ENCODE measurements at places on chromosomes 4 and X.

- H3K4me1 ChIP-seq, result peaks cover 4% of the 10 kb centered on the region
- H3K27me3 ChIP-seq, result no peaks in the 10 kb centered on the region
- DNase-seq, result no peak
- H3K4me3 ChIP-seq, result no peak overlapping the region
- H3K36me3 ChIP-seq, result no peaks in the 10 kb centered on the region
Measured at GRCh38 chr4:174156239-174156826, 127.1 kb downstream of the FBXO8 start.

GRCh38 chr4:177191586-177191985, 118.1 kb upstream of the NEIL3 start:
- H3K4me3 ChIP-seq, result no peak overlapping the region
- H3K36me3 ChIP-seq, result no peaks in the 10 kb centered on the region
- no peaks in the 10 kb centered on the region for H3K27me3 ChIP-seq

DNA sequence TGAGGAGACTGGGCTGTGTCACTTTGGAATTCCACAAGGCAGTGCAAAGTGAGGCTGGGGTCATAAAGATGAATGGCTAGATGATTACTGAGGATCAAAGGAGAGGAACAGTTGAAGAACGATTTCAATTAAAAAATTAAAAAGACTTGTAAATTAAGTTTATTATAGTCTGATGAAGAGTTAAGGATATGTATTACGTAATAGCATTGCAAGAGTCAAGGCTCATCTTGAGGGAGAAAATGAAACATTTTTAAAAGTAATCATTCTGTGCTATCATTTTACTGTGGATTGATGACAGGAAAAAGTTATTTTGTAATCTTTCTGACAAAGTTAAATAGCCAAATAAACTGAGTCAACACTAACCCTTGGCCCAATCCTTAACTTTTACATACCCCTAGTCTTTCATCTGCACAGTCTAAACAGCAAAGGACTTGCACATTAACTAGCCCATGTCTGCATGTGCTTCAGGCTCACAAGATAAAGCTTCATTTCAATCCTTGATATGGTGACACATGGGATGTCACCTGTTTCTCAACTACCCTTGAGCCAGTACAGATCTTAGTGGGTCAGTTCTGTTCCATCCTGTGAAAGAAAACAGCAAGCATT, 465.5 kb upstream of the CTSO start:
- H3K27ac ChIP-seq, result no peak overlapping the region
- no peaks in the 10 kb centered on the region for H3K4me1 ChIP-seq
- H3K36me3 ChIP-seq, result no peaks in the 10 kb centered on the region
- no peak for DNase-seq
- no peaks in the 10 kb centered on the region for H3K27me3 ChIP-seq

DNA sequence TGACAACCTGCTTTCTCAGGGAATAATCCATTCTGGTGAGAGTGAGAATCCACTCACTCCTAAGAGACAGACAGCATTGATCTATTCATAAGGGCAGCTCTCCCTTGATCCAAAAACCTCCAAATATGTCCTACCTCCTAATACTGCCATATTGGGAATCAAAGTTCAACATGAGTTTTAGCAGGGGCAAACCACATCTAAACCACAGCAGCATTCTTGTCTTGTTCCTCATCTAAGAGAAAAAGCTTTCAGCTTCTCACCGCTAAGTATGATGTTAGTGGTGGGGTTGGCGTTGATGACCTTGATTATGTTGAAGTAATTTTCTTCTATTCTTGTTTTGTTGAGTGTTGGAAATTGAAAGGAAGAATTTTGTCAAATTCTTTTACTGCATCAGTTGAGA, 69.6 kb downstream of the SERTM2 start:
- no peak for DNase-seq
- H3K36me3 ChIP-seq, result no peaks in the 10 kb centered on the region
- no peaks in the 10 kb centered on the region for H3K4me1 ChIP-seq
- H3K27me3 ChIP-seq, result no peaks in the 10 kb centered on the region
- no peak overlapping the region for H3K4me3 ChIP-seq

DNA sequence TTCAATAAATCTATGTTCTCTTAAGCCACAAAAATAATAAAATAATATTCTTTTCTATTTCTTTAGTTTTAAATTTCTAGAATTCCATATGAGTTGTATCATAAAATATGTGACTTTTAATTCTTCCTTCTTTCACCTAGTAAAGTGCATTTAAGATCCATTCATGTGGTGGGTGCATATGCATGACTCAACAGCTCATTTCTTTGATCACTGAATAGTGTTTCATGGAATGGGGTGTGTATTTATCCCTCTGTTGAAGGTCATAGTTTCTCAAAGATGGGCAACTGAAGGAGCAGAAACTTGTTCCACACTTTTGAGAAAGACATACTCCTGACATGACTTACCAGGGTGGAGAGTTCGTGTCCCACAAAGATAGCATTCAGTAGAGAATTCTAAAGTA, 1230.3 kb upstream of the AGA start:
- no peaks in the 10 kb centered on the region for H3K36me3 ChIP-seq
- no peak for DNase-seq
- H3K4me3 ChIP-seq, result no peak overlapping the region
- no peaks in the 10 kb centered on the region for H3K4me1 ChIP-seq
- H3K27me3 ChIP-seq, result no peaks in the 10 kb centered on the region

- H3K27me3 ChIP-seq, result no peaks in the 10 kb centered on the region
- H3K4me3 ChIP-seq, result no peak overlapping the region
- no peak overlapping the region for H3K27ac ChIP-seq
- H3K36me3 ChIP-seq, result no peaks in the 10 kb centered on the region
- H3K4me1 ChIP-seq, result no peaks in the 10 kb centered on the region
Measured at GRCh38 chr4:83609365-83609764, 73.5 kb downstream of the GPAT3 start.

GRCh38 chr4:184851200-184851541, 25.4 kb upstream of the ACSL1 start:
- no peaks in the 10 kb centered on the region for H3K4me1 ChIP-seq
- H3K27ac ChIP-seq, result no peak overlapping the region
- no peaks in the 10 kb centered on the region for H3K36me3 ChIP-seq
- no peak overlapping the region for H3K4me3 ChIP-seq
- H3K27me3 ChIP-seq, result no peaks in the 10 kb centered on the region

DNA sequence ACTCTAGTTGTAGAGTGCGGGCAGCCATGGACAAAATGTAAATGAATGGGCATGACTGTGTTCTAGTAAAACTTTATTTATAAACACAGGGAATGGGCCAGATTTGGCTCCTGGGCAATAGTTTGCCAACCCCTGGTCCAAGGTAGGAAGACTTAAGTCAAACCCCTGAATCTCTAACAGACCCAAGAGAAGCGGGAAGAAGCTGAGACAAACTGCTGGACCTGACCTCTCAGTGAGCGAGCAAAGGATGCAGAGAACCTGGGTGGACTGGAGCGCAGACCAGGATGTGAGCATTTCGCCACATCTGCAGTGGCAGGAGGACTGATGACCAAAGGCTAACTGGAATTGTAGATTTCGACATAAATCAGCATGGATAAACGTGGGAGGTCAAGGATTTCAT, 201.6 kb downstream of the STIM2 start:
- no peak overlapping the region for H3K27ac ChIP-seq
- no peaks in the 10 kb centered on the region for H3K36me3 ChIP-seq
- H3K4me3 ChIP-seq, result no peak overlapping the region
- H3K4me1 ChIP-seq, result no peaks in the 10 kb centered on the region

DNA sequence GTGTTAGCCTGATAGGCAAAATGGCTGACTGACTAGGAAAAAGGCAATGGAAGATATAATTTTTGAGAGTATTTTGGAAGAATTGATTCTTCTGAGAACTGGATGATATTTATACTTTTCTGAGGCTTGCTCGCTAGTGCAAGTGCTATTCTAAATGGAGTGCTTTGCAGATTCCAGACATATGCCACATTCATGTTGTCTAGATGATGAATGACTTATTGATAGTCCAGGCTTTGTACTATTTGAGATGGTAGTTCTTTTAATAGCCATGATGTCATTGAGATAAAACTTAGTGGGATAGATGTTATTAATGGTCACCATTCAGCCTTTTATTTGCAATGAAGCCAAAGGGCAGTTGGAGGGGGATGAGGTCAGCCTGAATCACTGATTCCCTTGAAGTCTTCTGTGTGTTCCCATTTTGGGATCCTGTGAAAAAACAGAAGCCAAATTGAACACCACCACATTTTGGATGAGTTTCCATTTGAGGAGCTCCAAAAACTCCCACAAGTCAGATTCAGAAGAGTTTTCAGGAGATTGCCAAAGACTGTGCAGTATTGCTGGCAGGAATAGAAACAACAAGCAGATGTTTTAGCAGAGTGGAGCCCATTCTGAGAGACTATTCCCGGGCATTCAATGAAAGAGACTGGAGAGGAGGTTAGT, 184.1 kb downstream of the IL1RAPL2 start:
- no peaks in the 10 kb centered on the region for H3K4me1 ChIP-seq
- DNase-seq, result no peak
- no peaks in the 10 kb centered on the region for H3K27me3 ChIP-seq
- no peaks in the 10 kb centered on the region for H3K36me3 ChIP-seq

GRCh38 chrX:17292111-17292527, 82.9 kb upstream of the NHS start:
- no peaks in the 10 kb centered on the region for H3K36me3 ChIP-seq
- no peaks in the 10 kb centered on the region for H3K4me1 ChIP-seq
- no peak overlapping the region for H3K4me3 ChIP-seq

DNA sequence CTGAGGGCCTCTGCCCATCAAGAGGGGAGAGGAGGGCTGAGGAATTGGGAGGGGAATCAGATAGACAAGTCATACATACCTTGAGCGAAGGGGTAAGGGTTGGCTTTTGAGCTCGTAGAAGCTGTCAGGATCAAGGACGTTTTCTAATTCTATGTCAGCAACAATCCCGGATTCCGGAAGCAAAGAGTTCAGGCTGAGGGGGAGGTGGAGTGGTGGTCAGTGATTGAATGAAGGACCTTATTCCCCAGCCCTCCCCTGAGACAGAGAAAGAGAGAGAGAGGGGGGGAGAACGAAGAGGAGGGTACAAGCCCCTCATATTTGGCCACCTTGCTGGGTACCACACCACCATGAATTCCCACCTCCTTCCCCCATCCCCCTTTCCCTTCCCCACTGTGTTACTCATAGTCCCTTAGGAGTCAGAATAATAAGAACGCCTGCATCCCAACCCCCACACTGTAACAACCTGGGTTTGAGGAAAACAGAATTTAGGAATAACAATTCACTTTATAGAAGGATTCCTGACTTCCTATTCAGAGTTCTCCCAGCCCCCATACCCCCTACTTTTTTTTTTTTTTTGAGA, 2.7 kb downstream of the TFE3 start:
- peak overlapping the region; percentile 90 for H3K27ac ChIP-seq
- peaks cover 46% of the 10 kb centered on the region for H3K36me3 ChIP-seq
- peak overlapping the region; percentile 70 for H3K4me3 ChIP-seq
- no peaks in the 10 kb centered on the region for H3K27me3 ChIP-seq
- H3K4me1 ChIP-seq, result peaks cover 10% of the 10 kb centered on the region

DNA sequence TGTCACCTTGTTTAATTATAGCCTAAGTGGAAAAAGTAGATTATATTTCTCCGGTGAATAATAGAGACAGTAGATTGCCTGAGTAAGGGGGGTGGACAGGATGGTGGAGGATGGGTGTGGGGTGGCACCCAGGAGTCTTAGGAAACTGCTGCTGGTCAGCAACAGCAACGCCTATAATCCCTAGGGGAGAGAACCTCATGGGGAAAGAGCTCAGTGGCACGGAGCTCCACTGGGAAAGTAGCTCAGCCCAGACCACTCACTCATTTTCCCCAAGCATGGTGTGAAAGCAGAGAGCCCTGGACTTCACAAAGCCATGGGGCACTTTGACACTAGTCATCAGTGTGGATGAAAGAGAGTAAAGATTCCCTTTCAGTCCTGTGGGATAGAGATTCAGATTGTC, 31.1 kb downstream of the METTL14 start:
- H3K36me3 ChIP-seq, result 0 out of 2 replicates have a peak, but pooled peaks cover 4% of the 10 kb centered on the region
- H3K27ac ChIP-seq, result no peak overlapping the region
- no peak overlapping the region for H3K4me3 ChIP-seq

DNA sequence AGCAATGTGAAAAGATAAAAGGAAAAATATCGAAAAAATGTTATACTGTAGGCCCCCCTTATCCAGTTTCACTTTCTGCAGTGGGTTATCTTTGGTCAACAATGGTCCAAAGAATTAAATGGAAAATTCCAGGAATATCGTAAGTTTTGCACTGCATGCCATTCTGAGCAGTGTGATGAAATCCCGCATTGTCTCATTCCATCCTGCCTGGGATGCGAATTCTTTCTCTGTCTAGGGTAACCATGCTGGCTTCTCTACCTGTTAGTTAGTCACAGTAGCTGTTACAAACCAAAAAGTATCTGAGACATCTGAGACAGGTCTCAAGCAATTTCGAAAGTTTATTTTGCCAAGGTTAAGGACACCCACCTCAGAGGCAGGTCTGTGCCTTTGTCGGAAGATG, 170.3 kb downstream of the COX18 start:
- no peaks in the 10 kb centered on the region for H3K36me3 ChIP-seq
- H3K27me3 ChIP-seq, result no peaks in the 10 kb centered on the region
- no peaks in the 10 kb centered on the region for H3K4me1 ChIP-seq
- H3K4me3 ChIP-seq, result no peak overlapping the region
- no peak for DNase-seq
- H3K27ac ChIP-seq, result no peak overlapping the region

DNA sequence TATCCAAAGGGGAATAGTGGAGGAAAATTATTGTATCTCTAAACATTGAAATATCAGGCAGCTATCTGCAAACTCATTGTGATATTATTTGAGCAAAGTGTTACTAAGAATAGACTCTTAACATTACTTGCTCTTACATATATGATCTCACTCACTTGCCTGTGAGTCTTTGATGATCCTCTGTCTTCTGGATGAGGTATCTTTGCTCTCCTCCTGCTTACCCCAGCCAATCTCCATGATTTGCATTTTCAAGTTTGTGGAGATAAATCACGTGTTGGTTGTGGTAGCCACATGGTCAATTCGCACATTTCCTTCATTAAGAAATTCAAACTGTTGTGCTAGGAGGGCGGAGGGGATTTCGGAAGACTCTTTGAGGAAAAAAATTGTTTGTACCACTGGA, 169.9 kb upstream of the S100G start:
- no peaks in the 10 kb centered on the region for H3K27me3 ChIP-seq
- H3K4me3 ChIP-seq, result no peak overlapping the region
- H3K36me3 ChIP-seq, result no peaks in the 10 kb centered on the region
- peaks cover 27% of the 10 kb centered on the region for H3K4me1 ChIP-seq
- no peak for DNase-seq
- peak overlapping the region; percentile 61 for H3K27ac ChIP-seq

GRCh38 chrX:47619486-47620302, at the start of gene SYN1:
Gene SYN1, minus strand, starts transcription at chrX:47619857. Its CDS starts 129 bp downstream, at chrX:47619728.
- H3K27ac ChIP-seq, result no peak within 1 kb of the TSS
- no peak for DNase-seq
- no peaks in the 10 kb centered on the region for H3K36me3 ChIP-seq
- H3K4me3 ChIP-seq, result peak within 1 kb of the TSS; percentile 23
- H3K27me3 ChIP-seq, result no peaks in the 10 kb centered on the region

GRCh38 chrX:53223955-53224859, 800 bp downstream of the KDM5C start:
- H3K4me3 ChIP-seq, result peak overlapping the region; percentile 69
- H3K27me3 ChIP-seq, result no peaks in the 10 kb centered on the region
- peaks cover 13% of the 10 kb centered on the region for H3K4me1 ChIP-seq
- no peak for DNase-seq
- H3K27ac ChIP-seq, result peak overlapping the region; percentile 64

DNA sequence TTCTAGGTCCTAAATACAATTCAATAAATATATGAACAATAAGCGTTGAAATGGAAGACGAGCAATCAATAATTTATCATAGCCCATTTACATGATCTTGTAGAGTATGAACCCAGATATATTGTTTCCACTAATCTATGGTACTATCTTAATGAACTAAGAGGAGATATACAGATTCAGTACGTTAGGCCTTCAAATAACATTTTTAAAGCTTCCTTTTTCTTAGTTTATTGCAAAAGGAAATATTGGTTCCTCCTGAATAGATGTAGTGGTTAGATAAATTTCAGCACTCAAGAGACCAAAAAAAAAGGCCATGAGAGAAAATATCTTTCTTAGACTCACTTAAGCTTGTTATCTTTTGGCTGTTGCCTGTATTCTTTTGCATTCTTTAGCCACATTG, 147.5 kb upstream of the PITX2 start:
- H3K27me3 ChIP-seq, result no peaks in the 10 kb centered on the region
- no peak for DNase-seq

Data from RWPE2 (cell line).